ENCODE measurements at places on chromosomes 6 and 20.

- DNase-seq, result no peak
Observed at GRCh38 chr6:129105793-129106192, 222.9 kb downstream of the LAMA2 start.

- no peak for DNase-seq
Observed at GRCh38 chr6:88709819-88710246, 253.6 kb downstream of the RNGTT start.

GRCh38 chr6:84390851-84391250, 163.4 kb upstream of the CEP162 start:
- no peak for DNase-seq

- no peak for DNase-seq
Observed at GRCh38 chr20:507761-508332, 35.7 kb downstream of the CSNK2A1 start.

DNA sequence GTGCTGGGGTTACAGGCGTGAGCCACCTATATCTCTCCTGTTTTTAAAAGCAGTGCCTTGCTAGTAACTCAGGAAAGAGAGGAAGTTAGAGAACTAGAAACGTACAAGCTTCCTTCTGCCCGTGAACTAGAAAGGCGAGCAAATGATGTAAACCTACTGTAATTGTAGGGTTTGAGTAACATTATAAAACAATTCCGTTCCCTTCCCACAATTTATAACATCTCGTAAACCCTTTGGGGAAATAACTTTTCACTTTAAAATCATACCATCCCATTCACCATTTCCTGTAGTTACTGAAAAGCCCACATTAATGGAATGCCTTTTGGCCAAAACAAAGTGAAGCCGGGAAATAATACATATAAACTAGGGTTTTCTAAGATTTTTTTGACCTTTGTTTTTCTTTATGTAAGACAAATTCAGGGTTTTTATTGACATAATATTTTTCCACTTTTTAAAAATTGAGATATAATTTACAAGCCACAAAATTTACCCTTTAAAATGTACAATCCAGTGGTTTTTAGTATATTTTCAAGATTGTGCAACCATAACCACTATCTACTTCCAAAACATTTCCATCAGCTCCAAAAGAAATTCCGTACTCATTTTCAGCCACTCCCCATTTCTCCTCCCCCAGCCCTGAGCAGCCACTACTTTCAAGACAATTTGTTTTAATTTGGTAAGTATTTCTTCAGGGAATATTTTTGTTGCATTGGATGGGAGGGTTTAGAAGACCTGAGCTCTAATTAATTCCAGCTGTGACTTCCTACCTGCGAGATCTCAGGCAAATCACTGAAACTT, 175.1 kb upstream of the PDE10A start:
- no peak for DNase-seq

DNA sequence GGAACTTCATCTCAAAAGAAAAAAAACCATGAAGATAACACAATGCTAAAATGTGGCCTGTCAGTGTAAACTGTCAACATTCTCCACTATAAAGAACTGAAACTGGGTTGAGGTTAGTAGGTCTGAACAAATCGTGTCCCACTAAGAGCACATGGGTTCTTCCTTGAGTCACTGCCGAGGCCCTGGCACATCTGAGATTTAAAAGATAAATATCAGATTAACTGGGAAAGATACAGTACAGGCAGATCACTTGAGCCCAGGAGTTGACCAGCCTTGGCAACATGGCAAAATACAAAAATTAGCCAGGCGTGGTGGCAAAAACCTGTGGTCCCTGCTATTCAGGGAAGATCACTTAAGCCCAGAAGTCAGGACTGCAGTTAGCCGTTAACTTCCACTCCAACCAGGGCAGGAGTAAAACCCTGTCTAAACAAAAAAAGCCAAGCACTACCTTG, 5.6 kb downstream of the EEF1A1 start:
- DNase-seq, result no peak

DNA sequence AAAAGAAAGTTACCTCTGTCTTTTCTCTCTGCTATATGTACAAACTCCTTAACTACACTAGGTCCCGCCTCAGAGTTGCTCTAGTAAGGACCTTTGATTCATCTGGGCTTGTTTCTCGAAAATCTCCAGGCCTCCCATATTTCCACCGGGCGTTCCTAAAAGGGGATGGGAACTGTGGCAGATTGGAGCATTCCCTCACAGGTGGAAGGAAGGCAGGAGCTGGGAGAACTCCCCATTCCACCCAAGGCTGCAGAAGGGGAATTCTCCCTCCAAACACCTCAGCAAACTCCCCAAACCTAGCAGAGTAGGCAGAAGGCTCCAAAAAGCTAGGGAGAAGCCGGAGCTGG, 1.6 kb upstream of the TFAP2A start:
- no peak for DNase-seq

Data from renal cortex interstitium (tissue), 15 donors.